ENCODE measurements at places on chromosomes 2 and 18.

GRCh38 chr2:85954590-85955458 is 66.0 kb upstream of the ST3GAL5 start:
- no peak for DNase-seq

GRCh38 chr18:5574843-5575242 is 31.0 kb upstream of the EPB41L3 start:
- no peak for DNase-seq

GRCh38 chr2:3637311-3637675 is 20.7 kb upstream of the ALLC start:
- DNase-seq: no peak

GRCh38 chr2:84735389-84735788 is 145.5 kb downstream of the TRABD2A start:
- DNase-seq: no peak

- DNase-seq: no peak
Observed at GRCh38 chr2:11320698-11321492, 23.5 kb downstream of the ROCK2 start.

- no peak for DNase-seq
Observed at GRCh38 chr2:38495880-38496279, 106.8 kb downstream of the HNRNPLL start.
